ENCODE measurements at places on chromosomes 4 and X. TPM values are rescaled to one million over a fixed set of nuclear protein-coding genes. Genes with fewer than 3 reads are reported as not detected.

GRCh38 chr4:43066415-43066814 is 173.9 kb downstream of the GRXCR1 start:
- H3K27ac ChIP-seq, result no peak overlapping the region
- no peaks in the 10 kb centered on the region for H3K36me3 ChIP-seq
- no peak overlapping the region for H3K4me3 ChIP-seq
- no peaks in the 10 kb centered on the region for H3K27me3 ChIP-seq
- DNase-seq, result no peak

- no peaks in the 10 kb centered on the region for H3K4me1 ChIP-seq
- DNase-seq, result no peak
- H3K4me3 ChIP-seq, result no peak overlapping the region
- no peaks in the 10 kb centered on the region for H3K27me3 ChIP-seq
- no peaks in the 10 kb centered on the region for H3K36me3 ChIP-seq
Measured at GRCh38 chrX:37998586-37999262, 7.6 kb upstream of the SYTL5 start.

- no peaks in the 10 kb centered on the region for H3K4me1 ChIP-seq
- no peak for DNase-seq
- no peak overlapping the region for H3K27ac ChIP-seq
- H3K36me3 ChIP-seq, result no peaks in the 10 kb centered on the region
Measured at GRCh38 chr4:7686070-7686870, 251.5 kb upstream of the PSAPL1 start.

DNA sequence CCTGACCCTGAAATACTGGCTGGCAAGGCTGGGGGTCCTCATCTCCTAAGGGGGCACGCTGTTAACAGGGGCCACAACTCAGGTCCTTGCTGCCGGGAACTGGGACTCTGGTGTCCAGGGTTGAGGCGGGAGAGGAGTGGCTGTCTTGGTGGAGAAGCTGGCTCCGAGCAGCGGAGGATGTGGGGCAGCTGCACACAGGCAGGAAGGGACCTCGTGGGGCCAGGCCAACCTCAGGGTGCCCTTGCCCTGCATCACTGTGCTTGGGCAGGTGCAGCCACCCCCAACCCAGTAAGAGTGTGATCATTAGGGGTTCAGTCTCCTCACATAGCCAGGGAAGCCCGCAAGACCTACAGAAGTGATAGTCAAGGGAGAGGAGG is 12.6 kb upstream of the PDE6B start:
- no peak overlapping the region for H3K4me3 ChIP-seq

DNA sequence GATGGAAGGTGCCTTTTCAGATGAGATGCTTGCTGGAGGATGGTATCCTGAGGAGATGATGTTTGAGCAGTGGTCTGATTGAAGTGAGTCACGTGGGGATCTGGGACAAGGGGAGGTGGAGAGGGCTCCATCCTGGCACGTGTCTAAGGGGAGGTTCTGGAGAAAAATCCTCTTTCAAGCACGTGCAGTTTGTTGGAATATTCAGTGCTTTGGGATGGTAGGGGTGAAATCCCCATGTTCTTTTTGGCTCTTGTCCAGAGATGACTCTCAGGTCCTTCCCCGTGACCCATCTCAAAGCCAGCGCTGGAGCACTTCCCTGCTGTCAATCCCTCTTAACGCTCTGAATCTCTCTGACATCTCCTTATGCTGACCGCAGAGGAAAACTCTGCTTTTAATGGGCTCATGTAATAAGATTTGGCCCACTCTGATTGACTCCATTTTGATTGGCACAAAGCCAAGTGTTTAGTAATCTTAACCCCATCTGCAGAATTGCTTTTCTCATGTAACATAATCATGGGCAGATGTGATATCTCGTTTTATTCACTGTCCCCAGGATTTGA is 10.8 kb upstream of the KLKB1 start:
- H3K27me3 ChIP-seq, result no peaks in the 10 kb centered on the region
- peaks cover 2% of the 10 kb centered on the region for H3K4me1 ChIP-seq
- DNase-seq, result no peak

DNA sequence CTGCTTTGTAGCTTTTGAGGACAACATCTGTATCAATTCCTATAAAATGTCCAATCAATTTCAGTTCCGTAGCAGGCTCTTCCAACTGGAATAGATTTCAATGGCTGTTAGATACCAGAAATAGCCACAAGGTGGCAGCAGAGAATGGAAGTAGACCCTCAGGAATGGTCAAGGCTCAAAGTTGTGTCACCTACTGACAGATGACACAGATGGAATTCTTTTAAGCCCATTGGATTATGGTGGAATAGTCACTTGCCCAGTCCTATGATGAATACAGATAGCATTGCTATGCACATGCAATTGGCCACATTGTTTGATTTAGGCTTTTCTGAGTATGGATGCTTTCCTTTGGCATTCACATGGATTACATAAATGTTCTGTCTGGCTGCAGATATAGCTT is 130.4 kb upstream of the RADX start:
- H3K36me3 ChIP-seq, result no peaks in the 10 kb centered on the region
- H3K27me3 ChIP-seq, result no peaks in the 10 kb centered on the region
- H3K27ac ChIP-seq, result no peak overlapping the region
- no peaks in the 10 kb centered on the region for H3K4me1 ChIP-seq

DNA sequence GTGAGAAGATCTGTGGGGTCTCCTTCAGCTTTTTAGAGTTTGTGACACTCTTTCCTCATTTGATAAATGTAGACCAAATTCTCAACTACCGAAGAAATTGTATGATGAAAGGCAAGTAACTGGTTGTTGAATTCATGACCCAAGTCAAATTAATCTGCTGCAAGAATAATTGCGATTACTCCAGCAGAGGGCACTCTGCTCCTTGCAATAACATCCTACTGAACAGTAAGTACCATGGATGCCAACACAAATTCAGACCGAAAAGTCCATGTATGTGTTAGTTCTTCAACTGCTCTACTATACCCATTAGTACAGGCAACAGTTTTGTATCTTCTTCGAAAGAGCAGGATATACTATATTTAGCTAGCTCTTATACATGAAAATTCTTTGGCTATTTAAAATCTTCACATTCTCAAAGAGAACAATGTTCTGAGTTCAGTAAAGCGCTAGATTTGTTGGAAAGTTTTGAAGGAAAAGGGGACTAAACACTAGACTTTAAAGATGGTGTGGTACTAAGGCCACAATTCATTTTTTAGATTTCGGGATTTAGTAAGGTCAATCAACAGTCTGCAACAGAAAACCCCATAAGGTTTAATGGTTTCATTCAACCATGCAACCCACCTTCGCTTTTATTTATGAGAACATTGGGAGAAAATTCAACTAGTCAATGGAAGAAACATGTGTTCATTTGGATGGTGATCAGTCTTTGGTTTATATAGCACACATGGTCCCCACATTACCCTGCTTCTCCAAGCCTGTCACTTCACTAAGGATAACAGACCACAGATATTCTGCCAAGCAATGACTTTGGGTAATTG is 105.4 kb upstream of the TBC1D9 start:
- no peak overlapping the region for H3K4me3 ChIP-seq
- DNase-seq, result peak; percentile 56
- H3K4me1 ChIP-seq, result no peaks in the 10 kb centered on the region
- H3K27ac ChIP-seq, result no peak overlapping the region
- no peaks in the 10 kb centered on the region for H3K27me3 ChIP-seq

- no peaks in the 10 kb centered on the region for H3K4me1 ChIP-seq
- H3K4me3 ChIP-seq, result no peak overlapping the region
- H3K36me3 ChIP-seq, result no peaks in the 10 kb centered on the region
- H3K27me3 ChIP-seq, result no peaks in the 10 kb centered on the region
- no peak for DNase-seq
Measured at GRCh38 chrX:36961590-36961989, 46.6 kb upstream of the FAM47C start.

DNA sequence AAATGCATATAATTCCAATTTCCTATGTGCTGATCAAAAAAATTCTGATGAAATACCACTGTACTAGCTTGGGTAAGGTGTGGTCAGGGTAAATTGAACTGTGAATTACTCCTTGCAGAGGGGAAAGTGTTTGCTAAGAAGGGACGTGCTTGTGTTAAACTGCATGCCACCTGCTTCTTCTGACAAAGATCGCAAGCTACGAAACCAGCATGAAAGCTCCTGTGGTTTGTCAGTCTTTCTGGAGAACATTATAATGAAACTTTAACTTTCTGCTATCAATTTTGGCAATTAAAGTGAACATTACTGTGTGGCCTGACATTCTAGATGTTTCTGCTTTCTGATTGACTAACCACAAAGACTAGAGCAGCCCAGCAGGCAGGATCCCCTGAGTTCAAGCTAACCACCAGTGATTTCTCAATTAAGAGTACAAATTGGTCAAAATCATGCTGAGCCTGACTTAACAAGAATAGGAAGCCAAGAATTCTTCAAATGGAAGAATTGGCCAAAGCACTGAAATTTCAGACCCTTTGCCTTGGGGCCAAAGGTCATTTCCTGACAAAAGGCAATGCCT is 239.0 kb downstream of the SLITRK2 start:
- H3K4me1 ChIP-seq, result no peaks in the 10 kb centered on the region
- no peak overlapping the region for H3K27ac ChIP-seq
- no peak for DNase-seq
- H3K27me3 ChIP-seq, result no peaks in the 10 kb centered on the region
- no peak overlapping the region for H3K4me3 ChIP-seq
- no peaks in the 10 kb centered on the region for H3K36me3 ChIP-seq

- no peak overlapping the region for H3K27ac ChIP-seq
- no peak overlapping the region for H3K4me3 ChIP-seq
- no peaks in the 10 kb centered on the region for H3K36me3 ChIP-seq
- H3K27me3 ChIP-seq, result no peaks in the 10 kb centered on the region
- no peak for DNase-seq
Measured at GRCh38 chr4:168070903-168071302, 21.4 kb upstream of the ANXA10 start.

GRCh38 chrX:153875391-153876111 is 10.4 kb downstream of the L1CAM start:
- H3K27ac ChIP-seq, result no peak overlapping the region
- H3K27me3 ChIP-seq, result peaks cover 2% of the 10 kb centered on the region
- no peaks in the 10 kb centered on the region for H3K4me1 ChIP-seq
- H3K36me3 ChIP-seq, result no peaks in the 10 kb centered on the region
- peak; percentile 88 for DNase-seq

DNA sequence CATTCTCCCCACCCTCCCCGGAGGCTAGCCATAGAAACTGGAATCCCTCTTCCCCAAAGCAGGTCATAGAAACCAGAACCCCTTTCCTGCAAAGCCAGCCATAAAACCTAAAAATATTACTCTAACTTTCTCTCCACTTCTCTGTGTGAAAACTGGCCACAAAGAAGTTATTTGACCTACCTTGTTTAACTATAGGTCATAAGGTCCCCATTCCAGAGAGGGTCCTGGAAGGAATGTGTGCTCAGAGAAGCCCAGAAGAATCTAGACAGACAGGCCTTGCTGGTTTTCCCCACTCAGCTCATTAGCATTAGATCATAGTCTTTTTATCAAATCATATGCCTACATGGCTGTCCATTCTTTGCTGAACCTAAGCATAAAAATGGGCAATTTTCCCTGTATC is 52.8 kb upstream of the TEX13A start:
- H3K27me3 ChIP-seq, result no peaks in the 10 kb centered on the region
- no peaks in the 10 kb centered on the region for H3K36me3 ChIP-seq
- no peak overlapping the region for H3K27ac ChIP-seq
- H3K4me1 ChIP-seq, result no peaks in the 10 kb centered on the region
- no peak overlapping the region for H3K4me3 ChIP-seq
- no peak for DNase-seq

- DNase-seq, result no peak
- no peaks in the 10 kb centered on the region for H3K4me1 ChIP-seq
- H3K27me3 ChIP-seq, result no peaks in the 10 kb centered on the region
Measured at GRCh38 chr4:44016570-44017421, 431.8 kb downstream of the KCTD8 start.

DNA sequence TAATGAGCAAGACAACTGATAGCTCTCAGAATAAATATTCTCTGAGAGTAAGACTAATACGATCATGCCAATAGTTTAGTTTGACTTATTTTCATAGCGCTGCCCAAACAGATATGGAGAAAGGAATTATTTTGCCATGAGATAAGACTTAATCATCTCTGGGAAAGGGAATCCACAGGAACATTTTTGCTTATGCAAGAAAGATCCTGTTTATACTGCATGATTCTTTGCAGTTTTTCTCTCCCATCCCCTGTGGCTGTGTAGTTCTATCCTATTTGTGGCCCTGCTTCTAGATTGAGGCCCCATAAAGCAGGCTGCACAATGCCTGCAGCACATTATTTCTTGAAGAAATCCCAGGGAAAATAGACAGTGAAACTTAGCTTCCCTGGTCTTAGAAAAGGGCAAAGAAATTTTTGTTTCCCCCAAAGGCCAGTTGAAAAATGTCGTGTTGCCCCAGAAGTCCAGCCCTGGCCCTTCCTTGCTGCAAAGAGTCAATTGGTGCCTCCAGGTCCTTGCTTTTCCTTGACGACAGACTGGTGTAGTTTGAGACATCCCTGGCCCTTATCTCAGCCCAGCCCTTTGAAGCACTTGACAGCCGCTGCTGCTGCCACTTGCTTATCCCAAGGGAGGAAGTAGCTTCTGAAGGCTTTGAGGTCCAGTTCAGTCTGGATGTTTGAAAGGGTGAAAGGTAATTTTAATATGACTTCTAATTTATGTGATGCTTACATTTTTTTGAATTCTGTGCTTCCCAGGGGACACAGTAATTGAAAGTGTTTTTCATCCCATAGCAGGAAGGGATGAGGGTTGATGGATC is 45.0 kb upstream of the SH3RF1 start:
- no peak for DNase-seq
- no peaks in the 10 kb centered on the region for H3K36me3 ChIP-seq
- H3K27ac ChIP-seq, result no peak overlapping the region
- H3K4me3 ChIP-seq, result no peak overlapping the region

DNA sequence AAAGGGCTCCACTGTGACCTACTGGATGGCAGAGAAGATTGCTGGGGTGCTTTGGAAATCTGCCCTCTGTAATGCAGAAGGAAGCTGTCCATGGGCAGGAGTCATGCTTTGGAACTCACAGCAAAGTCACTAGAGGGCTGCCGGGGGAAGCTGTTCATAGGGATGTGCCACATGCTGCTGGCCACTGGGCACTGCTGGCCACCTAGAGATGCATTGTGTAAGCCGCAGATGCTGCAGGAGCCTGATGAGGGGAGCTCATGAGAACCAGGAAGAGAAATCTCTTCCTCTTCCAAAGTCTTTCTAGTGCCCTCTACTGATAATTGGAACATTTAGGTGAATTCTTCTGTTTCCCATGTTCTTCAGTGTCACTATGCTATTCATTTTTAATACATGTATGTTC is 31.2 kb upstream of the UXT start:
- no peak overlapping the region for H3K4me3 ChIP-seq
- H3K27me3 ChIP-seq, result no peaks in the 10 kb centered on the region
- no peaks in the 10 kb centered on the region for H3K36me3 ChIP-seq
- no peak overlapping the region for H3K27ac ChIP-seq

GRCh38 chr4:53644607-53645006 is 53.3 kb upstream of the LNX1 start:
- no peak overlapping the region for H3K4me3 ChIP-seq
- no peak overlapping the region for H3K27ac ChIP-seq
- H3K36me3 ChIP-seq, result no peaks in the 10 kb centered on the region
- H3K27me3 ChIP-seq, result no peaks in the 10 kb centered on the region
- no peaks in the 10 kb centered on the region for H3K4me1 ChIP-seq
- DNase-seq, result no peak

- H3K4me1 ChIP-seq, result no peaks in the 10 kb centered on the region
- no peak overlapping the region for H3K4me3 ChIP-seq
- no peak overlapping the region for H3K27ac ChIP-seq
- H3K36me3 ChIP-seq, result no peaks in the 10 kb centered on the region
Measured at GRCh38 chr4:4598851-4599411, 57.1 kb upstream of the STX18 start.

The CTAG2 gene
- polyA plus RNA-seq, result 11.0 TPM

The CTAG1A gene
- polyA plus RNA-seq, result not detected

The TMPRSS11B gene
- polyA plus RNA-seq, result 1.0 TPM

The ABRAXAS1 gene
- 13.3 TPM for polyA plus RNA-seq

Data from aorta (tissue), 5 donors.